Right forelimb (tissue), 1 donor: ENCODE measurements at places on chromosomes 16 and 17.

- no peak for DNase-seq
Observed at GRCh38 chr17:73283841-73284282, 22.2 kb upstream of the CPSF4L start.

- no peak for DNase-seq
Observed at GRCh38 chr16:81997738-81998137, 13.5 kb downstream of the SDR42E1 start.

- no peak for DNase-seq
Observed at GRCh38 chr17:2903193-2903974, 107.1 kb downstream of the RAP1GAP2 start.

GRCh38 chr16:59754854-59755253, 1020.7 kb upstream of the GOT2 start:
- no peak for DNase-seq

GRCh38 chr17:67111327-67111726, 67.0 kb downstream of the CACNG1 start:
- no peak for DNase-seq

DNA sequence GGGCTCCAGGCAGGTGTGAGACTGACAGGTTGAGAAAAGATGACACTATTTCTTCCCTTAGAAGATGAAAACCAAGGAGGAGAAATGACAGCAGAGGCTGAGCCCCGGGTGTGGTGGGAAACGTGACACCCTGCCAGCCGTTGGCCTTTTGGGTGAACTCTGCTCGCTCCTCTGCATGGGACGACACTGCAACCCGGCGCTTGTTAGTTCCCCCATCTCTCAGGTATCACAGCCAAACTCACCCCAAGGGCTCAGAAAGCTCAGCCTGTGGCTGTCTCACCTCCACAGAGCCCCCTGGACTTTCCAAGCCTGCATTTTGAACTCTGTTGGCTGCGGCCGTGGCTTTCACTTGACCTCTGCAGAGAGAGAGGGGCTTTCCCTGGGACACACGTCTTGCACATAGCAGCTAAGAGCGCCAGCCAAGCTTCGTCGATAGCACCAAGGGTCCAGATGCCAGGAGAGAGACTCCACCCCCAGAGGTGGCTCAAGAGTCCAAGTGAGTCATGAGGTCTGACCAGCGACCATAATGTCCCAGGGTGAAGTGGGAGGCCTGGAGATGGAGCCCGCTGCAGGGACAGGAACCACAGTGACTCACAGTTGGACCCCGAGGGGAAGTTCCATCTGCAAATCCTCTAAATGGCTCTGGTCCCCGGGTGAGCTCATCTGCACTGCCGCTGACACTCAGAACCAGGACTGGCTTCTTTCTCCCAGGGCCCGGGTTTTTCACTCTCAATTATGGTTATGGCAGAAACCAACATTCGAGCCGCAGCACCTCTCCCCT, 301.9 kb downstream of the SOX9 start:
- no peak for DNase-seq

DNA sequence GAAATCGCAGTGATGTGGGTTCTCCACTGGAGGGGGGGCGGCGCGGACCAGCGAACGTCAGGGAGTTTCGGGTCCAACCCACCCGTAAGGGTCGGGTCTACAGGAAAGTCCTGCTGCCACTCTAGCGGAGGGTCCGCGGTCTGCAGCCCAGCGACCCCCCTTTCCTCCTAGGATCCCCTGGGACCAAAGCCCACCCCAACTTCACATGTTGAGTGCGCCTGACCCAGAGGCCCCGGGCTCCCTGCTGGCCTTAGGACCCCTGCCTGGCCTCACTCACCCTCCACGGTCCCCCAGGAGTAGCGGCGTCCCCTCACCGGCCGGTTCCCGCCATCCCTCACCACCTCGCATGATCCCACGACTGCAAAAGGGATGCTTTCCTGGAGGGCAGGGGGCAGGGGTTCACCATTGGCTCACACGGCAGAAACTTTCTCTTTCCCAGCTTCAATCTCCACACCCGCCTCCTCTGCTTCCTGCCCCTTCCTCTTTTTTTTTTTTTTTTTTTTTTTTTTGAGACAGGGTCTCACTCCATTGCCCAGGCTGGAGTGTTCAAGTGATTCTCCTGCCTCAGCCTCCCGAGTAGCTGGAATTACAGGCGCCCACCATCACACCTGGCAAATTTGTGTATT, 3.1 kb downstream of the SEPTIN1 start:
- DNase-seq, result peak; percentile 44

DNA sequence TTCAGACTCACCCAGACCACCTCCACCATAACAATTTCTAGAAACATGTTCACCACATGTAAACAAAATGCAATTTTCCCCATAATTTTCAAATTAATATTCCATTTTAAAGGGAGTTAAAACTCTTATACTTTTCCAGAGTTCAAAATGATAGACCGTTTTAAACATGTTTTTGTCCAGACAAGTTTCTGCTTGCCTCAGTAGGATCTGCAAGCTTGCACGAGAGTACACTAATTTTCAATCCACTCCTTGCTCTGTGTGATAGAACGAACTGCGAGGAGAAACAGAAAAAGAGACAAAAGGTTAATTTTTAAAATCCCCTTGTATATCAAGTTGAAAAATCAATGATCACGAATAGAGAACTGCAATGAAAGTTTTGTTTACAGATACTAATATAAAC, 7.1 kb downstream of the FAHD1 start:
- DNase-seq, result no peak

GRCh38 chr16:81214745-81215166, 23.7 kb upstream of the BCO1 start:
- DNase-seq, result no peak

GRCh38 chr17:5714993-5715392, 130.7 kb upstream of the NLRP1 start:
- DNase-seq, result no peak

GRCh38 chr16:53895851-53896250, 191.9 kb downstream of the FTO start:
- DNase-seq, result no peak

DNA sequence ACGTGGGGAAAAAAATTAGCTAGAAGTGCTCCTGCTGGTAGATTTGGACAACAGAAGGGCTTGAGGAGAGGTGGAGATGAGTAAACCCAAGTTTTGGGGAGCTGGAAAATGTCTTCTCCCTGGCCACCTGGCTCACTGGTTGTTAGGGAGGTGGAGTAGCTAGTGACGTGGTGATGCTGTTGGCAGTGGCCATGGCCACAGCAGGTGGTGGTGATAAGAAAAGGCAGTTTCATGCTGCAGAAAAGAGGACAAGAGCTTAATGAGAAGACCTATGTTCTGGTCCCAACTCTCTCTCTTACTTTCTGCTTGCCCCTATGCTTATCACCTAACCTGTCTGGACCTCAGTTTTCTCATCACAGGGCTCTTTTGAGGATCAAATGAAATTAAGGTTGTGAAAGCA, 223.5 kb upstream of the N4BP1 start:
- DNase-seq, result no peak

- no peak for DNase-seq
Observed at GRCh38 chr17:17377071-17377967, 74.1 kb downstream of the NT5M start.

DNA sequence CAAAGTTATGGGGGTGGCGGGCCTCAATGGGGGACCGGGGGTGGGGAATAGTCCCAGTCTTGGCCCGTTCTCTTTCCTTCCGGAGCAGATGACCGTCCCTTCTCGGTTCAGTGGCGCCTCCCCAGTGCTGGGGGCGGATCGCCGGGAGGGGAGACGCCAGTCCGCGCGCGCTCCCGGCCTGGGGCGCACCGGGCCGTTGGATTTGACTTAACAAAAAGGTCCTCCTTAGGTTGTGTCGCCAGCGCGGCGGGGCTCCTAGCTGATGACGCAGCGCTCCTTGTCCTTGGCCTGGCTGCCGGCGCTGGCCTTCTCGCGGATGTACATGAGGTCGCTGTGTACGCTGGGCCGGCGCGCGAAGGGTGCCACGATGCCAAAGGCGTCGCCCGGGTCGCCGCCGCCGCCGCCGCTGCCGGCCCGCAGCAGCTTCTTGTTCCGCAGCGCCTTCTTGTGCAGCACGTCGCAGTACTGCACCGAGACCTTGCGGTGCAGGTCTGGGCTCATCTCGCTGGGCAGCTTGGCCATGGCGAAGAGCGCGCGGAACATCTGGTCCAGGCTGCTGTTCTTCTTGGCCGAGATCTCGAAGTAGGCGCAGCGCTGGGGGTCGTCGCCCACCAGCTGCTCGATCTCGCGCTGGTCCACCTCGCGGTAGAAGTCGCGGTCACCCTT, 1.2 kb downstream of the RASD1 start:
- peak; percentile 76 for DNase-seq

DNA sequence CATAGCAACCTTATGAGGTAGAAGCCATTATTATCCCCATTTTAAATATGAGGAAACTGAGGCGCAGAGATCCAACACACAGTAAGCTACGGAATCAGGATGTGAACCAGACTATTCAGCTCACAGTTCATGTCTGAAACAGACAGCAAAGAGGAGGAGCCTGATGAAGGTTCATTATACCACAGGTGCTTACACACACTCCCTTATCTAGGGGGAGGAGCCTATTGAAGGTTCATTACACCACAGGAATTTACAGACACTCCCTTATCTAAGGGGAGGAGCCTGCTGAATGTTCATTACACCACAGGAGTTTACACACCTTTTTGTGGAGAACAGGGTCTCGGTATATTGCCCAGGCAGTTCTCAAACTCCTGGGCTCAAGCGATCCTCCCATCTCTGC, 21.9 kb downstream of the C16orf95 start:
- DNase-seq, result no peak

GRCh38 chr16:81319221-81319912, 4.6 kb downstream of the GAN start:
- no peak for DNase-seq

DNA sequence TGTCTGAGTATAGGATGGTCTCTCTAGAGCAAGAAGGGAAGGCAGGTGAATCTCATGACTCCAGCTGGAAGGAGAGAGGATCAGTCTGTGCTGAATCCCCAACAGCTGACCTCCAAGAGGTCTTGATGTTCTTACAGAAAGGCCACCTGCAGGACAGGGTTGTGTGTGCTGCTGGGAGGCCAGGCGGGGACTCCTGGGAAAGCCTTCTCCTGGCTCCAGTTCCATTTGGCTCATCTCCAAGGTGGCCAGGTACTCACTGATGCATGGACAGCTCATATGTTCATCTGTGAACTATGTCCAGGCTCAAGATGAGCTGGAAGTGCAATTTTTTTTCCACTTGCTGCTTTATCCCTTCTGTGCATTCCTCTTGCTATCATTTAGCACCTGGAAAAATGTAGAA, 730.2 kb upstream of the RBFOX1 start:
- DNase-seq, result no peak

DNA sequence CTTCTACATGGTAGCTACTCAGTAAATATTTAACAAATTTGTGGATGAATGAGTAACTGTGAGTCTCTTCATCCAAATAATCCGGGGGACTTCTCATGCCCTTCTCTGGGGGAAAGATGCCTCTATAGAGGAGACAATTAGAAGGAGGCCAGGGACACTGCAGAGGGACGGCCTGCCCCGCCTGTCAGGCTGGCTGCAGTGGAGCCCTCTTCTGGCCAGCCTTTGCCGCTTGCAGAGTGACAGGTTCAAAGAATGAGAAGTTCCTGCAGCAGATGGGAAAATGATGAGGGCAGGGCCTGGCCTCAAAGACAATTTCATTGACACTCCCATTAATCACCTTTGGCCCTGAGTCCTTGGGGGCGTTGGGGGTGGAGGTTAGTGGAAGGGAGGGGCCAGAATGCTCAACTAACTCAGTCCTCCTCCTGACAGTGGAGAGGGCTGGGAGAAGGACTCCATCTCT, 339.0 kb downstream of the MAF start:
- DNase-seq, result no peak

DNA sequence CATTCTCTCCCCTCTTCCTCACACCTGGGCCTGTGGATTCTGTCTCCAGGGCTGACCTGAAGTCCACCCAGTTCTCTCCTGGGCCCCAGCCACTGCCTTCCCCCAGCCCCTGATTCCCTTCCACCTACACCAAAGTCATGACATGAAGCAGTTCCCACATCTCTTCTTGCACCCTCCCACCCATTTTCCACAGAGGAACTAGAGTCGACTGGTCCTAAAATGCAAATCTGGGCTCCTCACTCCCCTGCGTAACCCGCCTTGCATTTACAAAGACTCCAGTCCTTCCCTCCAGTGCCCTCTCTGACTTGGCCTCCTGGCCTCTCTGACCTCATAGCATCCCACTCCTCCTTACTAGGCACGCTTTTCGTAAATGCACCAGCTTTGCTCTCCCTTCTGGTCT, 14.8 kb downstream of the COX6A2 start:
- no peak for DNase-seq

DNA sequence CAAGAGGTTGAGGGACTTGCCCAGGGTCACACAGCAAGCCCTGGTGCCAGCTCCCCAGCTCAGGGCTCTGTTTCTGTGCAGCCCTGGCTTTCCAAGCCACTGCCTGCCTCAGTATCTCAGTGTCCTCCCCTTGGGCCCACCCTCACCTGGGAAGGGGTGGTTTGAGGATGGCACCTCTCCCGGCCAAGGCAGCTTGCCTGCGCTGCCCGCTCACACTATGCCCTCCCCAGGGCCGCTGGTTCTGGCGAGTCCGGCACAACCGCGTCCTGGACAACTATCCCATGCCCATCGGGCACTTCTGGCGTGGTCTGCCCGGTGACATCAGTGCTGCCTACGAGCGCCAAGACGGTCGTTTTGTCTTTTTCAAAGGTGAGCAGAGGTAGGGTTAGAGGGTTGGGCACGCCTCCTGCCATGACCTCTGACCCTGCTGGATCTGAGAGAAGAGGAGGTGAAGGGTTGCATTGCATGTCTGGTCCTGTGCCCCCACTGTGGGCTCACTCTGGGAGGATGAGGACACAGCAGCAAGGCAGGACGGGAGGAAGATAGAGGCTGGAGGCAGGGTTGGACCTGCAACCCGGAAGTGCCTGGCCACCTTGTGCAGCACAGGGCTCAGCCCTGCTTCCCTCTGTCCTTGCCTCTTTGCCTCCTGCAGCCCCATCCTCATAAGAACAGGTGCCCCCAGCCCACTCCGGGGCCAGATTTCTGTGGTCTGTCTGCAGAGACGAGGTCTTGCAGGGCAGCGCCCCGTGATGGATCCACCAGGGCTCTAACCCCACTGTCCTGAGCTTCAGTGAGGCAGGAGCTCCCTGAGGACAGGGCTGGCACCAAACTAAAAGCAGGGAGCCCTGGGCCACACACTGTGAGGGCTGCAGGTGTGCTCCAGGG, 16.7 kb downstream of the MMP15 start:
- DNase-seq, result no peak
